ENCODE measurements at places on chromosomes 12 and 14.

- no peak for DNase-seq
These were observed 352.4 kb downstream of the TMEM132D start for GRCh38 chr12:129551441-129551840.

- no peak for DNase-seq
These were observed 200.7 kb upstream of the BCL2L14 start for GRCh38 chr12:11870041-11870451.

- DNase-seq, result no peak
These were observed 8.1 kb upstream of the SLC16A7 start for GRCh38 chr12:59587710-59588109.

- peak; percentile 57 for DNase-seq
These were observed 111.5 kb downstream of the SRGAP1 start for GRCh38 chr12:63955831-63956666.

- DNase-seq, result no peak
These were observed 36.8 kb downstream of the PLXNC1 start for GRCh38 chr12:94184995-94185719.

GRCh38 chr12:127284870-127285431 lies 982.0 kb upstream of the TMEM132C start:
- no peak for DNase-seq

- DNase-seq, result peak; percentile 53
These were observed 479 bp downstream of the GPR135 start for GRCh38 chr14:59464486-59465315.

GRCh38 chr12:6786416-6787094 lies 2.8 kb upstream of the CD4 start:
- DNase-seq, result peak; percentile 38
